ENCODE measurements at places on chromosomes 2 and 18.
A peak's percentile ranks its signal among the peaks of the same experiment; 100 is the strongest.

DNA sequence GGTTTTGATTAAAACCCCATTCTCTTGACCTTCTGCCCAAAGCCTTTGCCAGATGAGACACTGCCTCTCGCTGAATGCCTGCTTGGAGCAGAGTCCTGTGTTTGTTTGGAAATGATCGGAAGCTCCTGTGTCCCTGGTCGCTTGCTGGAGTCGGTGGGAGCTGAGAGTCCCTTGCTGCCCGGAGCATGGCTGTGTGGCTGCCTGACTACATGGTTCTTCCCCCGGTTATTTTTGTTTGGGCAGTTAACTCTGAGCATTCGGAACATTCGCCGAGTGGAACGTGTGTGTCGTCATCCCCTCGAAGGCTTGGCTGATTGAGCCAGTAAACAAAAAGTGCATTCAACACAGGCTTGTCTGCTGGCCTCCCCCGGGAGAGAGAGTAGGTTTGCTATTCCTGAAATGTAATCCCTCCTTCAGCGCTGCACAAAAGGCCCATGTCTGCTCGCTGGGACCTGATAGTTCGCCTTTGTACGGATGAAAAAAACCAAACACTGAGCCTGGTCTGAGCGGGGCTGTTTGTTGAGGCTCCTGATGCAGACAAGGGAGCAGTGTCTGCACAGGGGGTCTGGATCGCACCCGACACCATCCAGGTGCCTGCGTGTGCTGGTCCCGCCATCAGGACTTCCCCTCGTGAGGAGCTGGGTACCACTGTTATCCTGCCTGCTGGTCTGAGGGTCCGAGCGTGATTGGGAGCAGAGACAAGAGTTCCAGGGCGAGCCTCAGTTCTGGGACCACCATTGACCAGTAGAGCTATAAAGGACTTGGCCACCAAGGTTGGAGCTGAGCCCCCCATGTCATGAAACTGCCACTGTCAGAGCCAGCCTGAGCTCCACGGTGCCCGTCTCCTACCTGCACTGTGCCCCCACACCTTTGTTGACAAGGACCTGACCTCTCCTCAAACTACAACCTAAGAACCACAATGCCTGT lies 83.8 kb downstream of the AGAP1 start:
- DNase-seq, result peak; percentile 79

DNA sequence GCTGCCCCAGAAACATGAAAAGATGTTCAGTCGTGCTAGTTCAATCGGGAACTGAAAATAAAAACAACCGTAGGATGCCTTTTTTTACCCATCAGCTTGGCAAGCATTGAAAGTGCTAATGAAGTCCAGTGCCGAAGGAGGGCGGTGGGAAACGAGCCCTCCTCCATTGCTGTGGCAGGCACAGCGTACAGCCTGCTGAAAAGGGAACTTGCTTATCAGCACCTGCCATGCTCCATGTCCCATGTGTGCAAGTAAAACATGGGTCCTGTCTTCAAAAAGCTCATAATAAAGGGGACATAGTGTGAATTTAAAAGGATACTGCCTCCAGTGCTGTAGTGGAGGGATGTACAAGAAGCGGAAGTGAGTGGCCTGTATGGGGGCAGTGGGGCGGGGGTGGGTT lies 82.4 kb downstream of the ARMC9 start:
- DNase-seq, result no peak

GRCh38 chr2:215550331-215550730 lies 114.5 kb upstream of the FN1 start:
- no peak for DNase-seq

GRCh38 chr2:1633092-1633671 lies 111.1 kb downstream of the PXDN start:
- no peak for DNase-seq

- DNase-seq, result no peak
These were observed 11.6 kb upstream of the OLA1 start for GRCh38 chr2:174259981-174260380.

GRCh38 chr2:97907369-97908100 lies 88.2 kb downstream of the TMEM131 start:
- no peak for DNase-seq

DNA sequence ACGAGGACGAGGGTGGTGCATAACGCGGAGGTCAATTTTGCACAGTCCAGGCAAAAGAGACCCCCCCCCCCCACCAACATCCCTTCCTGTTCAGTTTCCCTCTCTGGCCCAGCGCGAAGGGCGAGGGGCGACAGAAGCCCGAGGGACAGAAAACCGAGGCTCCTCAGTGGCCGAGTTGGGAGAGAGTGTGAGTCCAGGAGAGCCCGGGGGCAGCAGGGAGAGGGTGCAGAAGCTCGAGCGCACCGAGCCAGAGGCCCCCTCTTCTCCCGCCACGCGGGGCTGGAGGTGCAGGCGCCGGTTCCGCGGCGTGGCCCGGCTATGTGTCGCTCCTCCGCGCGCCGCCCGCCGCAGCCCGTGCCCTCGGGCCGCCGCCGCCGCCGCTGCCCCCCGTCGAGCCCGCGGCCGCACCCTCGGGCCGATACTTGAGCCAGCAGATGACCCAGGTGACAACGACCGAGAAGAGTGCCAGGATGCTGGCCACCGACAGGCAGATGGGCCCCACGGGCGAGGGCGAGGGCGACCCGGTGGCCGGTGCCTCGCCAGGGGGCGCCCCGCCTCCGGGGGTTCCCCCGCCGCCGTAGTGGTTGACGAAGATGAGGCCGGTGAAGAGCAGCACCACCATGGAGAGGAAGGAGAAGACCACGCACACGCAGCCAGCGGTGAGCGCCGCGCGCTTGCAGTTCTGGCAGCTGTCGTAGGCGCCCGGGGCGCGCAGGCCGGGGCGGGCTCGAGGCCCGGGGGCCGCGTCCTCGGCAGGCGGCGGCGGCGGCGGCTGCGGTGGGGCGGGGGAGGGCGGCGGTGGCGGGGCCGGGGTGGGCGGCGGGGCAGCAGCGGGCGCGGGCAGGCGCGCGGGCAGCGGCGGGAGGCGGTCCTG lies 20.2 kb upstream of the PAX3 start:
- peak; percentile 17 for DNase-seq

DNA sequence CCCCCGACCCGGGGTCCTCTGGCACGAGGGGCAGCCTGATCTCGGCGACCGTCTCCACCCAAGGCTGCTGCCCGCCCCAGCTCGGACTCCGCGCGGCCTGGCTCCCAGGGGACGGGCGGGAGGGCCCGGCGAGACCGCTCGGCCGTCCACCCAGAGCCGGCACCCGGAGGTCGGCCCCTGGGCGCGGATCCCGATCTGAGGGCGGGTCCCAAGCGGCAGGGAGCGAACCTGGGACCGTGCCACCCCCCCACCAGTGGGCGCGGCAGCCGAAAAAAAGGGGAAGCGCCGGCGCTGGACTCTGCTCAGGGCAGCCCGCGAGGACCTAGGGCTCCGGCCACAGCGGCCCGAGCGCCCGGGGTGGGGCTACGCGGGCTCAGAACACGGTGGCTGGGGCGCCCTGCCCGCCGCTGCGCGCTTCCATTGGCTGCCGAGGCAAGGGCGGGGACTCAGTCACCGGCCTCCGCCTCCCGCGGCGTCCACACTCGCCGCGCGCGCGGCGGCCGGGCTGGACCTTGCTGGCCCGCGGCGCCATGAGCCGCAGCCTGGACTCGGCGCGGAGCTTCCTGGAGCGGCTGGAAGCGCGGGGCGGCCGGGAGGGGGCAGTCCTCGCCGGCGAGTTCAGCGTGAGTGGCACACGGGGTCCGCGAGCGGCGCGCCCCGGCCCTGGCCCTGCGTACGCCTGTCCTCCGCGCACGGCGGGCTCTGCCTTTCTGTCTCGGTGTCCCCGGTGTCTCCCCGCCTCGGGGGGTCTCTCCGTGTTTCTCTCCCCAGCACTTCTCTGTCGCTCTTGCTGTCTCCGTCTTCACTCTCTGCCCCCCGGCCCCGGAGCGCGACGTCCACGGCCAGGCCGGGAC lies at the start of gene PTPN18:
PTPN18 (plus strand) TSS at position 479 of the 854 bp plus-strand sequence; CDS start at position 531, 52 bp downstream.
- DNase-seq, result peak; percentile 56

GRCh38 chr2:17245906-17246305 lies 272.3 kb downstream of the RAD51AP2 start:
- no peak for DNase-seq

- DNase-seq, result no peak
These were observed 16.6 kb downstream of the LRP2 start for GRCh38 chr2:169345486-169346437.

DNA sequence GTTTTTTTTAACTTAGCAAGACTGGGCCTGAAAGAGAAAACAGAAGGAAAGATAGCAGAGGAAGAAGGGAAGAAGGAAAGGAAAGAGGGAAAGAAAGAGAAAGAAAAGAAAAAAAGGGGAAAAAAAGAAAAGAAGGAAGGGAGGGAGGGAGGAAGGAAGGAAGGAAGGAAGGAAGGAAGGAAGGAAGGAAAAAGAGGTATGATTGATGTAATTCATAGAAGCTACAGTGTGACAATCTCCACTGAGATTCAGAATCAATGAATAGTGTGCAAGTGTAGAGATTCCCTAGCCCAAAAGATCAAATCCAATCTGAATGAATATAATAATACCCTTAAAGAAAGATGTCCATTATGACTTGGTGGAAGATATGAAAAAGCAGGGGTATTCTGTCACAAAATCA lies 126.9 kb upstream of the DNAJC10 start:
- DNase-seq, result no peak

- no peak for DNase-seq
These were observed 60.8 kb downstream of the CEP192 start for GRCh38 chr18:13051950-13052349.

- peak; percentile 32 for DNase-seq
These were observed 601.2 kb upstream of the ZNF804A start for GRCh38 chr2:183996825-183997793.

- no peak for DNase-seq
These were observed 14.9 kb downstream of the EMX1 start for GRCh38 chr2:72932045-72932740.

- no peak for DNase-seq
These were observed 560.7 kb downstream of the DSC3 start for GRCh38 chr18:30481871-30482270.

- no peak for DNase-seq
These were observed 115.9 kb downstream of the HAUS1 start for GRCh38 chr18:46220116-46220515.

DNA sequence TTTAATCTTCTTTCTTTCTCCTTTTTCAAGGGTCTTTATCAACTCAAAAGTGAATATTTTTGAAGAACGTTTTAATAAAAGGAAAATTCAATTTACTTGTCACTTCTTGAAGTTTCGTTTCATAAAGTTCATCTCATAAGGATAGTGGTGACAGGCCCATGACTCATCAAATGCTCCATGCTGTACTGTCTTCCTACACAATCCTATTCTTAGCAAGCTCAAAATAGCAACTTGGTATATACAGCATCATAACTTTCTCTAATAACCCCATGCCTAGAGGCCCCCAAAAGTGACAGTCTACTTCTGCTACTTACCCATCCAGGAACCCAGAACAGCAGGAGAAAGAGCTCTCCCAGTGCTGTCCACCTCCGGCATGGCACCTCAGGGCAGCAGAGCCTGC lies 7.7 kb downstream of the FBXO15 start:
- no peak for DNase-seq

DNA sequence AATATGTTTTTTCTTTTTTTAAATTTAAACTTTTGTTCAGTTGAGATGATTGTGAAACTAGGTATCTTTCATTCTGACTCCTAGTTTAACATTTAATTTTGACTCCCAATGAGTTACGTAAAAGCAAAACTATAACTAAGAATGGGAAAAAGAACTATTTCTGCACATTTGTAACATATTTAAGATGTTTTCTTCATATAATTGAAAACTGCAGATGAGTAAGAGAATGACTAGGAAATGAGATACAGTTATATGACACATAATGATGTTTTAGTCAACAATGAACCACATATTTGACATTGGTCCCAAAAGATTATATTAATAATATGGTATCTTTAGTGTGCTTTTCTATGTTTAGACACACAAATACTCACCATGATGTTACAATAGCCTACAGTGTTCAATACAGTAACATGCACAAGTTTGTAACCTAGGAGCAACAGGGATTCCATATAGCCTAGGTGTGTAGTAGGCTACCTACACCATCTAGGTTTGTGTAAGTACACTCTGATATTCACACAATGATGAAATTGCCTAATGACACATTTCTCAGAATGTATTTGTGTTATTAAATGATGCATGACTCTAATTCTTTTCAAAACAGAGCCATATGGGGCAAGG lies 12.6 kb downstream of the ERMN start:
- no peak for DNase-seq

Measured in NCI-H2029 (cell line).